Adipocyte (in vitro differentiated cells): ENCODE measurements at places on chromosomes 2 and 18.
A peak's percentile ranks its signal among the peaks of the same experiment; 100 is the strongest.

DNA sequence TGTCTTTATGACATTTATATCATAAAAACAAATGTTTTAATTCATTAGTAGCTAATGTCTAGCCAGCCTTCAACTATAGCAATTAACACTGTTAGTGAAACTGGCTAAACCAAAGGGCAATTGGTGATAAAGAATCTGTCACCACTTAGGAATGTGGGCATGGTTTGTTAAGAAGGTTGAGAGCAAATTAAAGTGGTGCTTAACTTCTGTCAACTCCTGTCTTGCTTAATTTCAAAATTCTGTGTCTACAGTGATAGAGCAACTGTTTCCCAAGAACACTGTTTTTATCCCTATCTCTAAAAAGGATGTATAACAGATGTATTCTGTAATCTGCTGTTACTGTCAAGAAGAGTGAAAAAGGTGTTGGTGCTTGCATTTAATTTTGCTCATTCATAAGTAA is 36.5 kb downstream of the CFAP36 start:
- peak; percentile 18 for DNase-seq

DNA sequence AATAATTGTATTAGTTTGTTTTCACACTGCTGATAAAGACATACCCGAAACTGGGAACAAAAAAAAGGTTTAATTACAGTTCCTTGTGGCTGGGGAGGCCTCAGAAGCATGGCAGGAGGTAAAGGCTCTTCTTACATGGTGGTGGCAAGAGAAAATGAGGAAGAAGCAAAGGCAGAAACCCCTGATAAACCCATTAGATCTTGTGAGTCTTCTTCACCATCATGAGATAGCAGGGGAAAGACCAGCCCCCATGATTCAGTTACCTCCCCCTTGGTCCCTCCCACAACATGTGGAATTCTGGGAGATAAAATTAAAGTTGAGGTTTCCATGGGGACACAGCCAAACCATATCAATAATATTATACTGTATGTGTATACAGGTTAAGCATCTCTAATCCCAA is 73.3 kb upstream of the CABLES1 start:
- DNase-seq, result no peak

GRCh38 chr2:144593803-144594202 is 73.9 kb upstream of the ZEB2 start:
- no peak for DNase-seq

- DNase-seq, result no peak
Measured at GRCh38 chr2:120587279-120587996, 148.2 kb upstream of the GLI2 start.

- no peak for DNase-seq
Measured at GRCh38 chr2:165069151-165069550, 113.8 kb upstream of the SLC38A11 start.

- DNase-seq, result no peak
Measured at GRCh38 chr2:224576088-224576715, 9.0 kb downstream of the CUL3 start.

- DNase-seq, result no peak
Measured at GRCh38 chr2:114083717-114084387, 194.0 kb downstream of the ACTR3 start.

DNA sequence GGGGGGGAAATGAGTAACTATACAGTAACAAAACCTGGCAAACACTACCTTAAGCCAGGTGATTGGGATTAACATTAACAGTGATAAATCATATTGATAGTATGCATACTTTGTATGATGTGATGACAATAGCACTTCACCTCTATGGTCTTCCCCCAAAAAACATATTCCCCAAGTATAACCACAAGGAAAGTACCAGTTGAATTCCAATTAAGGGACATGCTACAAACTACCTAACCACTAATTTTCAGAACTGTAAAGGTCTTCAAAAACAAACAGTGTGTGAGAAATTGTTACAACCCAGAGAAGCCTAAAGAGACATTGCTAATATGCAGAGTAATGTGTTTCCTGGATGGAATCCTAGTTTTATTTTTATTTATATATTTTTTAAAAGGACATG is 152.4 kb downstream of the ZRANB3 start:
- no peak for DNase-seq

GRCh38 chr18:49529596-49529995 is 32.3 kb upstream of the LIPG start:
- no peak for DNase-seq

DNA sequence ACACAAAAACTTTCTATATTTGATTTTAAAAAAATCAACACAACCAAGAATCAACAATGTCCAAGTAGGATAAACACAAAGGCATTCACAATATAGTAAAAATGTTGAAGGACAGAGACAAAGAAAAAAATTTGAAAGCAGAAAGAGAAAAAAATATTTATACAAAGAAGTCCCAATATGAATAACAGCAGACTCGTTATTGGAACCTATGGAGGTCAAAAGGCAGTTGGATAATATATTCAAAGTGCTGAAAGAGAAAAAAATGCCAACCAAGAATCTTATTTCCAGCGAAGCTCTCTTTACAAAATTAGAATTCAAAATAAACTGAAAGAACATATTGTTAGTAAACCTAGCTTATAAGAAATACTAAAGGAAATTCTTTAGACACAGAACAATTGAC is 859.5 kb downstream of the LRP1B start:
- DNase-seq, result no peak

DNA sequence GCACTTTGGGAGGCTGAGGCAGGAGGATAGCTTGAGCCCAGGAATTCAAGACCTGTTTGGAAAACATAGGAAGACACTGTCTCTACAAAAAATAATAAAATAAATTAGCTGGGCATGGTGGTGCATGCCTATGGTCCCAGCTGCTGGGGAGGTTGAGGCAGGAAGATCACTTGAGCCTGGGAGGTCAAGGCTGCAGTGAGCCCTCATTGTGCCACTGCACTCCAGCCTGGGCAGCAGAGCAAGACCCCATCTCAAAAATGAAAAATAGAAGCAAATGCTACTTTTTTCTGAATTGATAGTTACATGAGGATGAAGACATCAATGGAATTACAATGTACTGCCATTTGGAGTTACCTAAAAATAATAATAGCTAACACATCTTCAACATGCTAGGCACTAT is 31.9 kb downstream of the METTL21A start:
- no peak for DNase-seq

GRCh38 chr2:170521299-170521698 is 193.8 kb upstream of the SP5 start:
- no peak for DNase-seq

GRCh38 chr18:75124991-75125381 is 84.0 kb downstream of the PTGR3 start:
- no peak for DNase-seq

DNA sequence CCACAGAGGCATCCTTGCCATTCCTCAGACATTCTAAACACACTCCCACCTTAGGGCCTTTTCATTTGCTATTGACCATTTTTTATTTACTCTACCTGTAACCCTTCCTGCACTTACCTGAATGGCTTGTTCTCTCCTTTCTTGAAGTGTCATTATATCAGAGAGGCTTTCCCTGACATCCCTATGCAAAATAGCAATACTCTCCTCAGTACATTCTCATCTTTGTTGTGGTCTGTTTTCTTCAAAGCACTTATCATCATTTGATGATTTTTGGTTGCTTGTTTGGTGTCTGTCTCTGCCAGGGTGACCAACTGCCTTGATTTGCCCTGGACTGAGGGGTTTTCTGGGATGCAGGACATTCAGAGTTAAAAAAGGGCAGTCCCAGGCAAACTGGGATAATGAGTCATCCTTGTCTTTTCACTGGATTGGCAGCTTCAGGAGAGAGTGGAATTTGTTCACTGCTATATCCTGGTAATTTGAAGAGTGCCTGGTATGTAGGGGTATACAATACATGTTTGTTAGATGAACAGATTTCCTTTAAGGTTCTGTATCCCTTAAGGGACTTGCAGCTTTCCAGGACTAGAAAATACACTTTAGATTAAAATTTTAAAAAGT is 102.4 kb downstream of the BABAM2 start:
- DNase-seq, result peak; percentile 61

DNA sequence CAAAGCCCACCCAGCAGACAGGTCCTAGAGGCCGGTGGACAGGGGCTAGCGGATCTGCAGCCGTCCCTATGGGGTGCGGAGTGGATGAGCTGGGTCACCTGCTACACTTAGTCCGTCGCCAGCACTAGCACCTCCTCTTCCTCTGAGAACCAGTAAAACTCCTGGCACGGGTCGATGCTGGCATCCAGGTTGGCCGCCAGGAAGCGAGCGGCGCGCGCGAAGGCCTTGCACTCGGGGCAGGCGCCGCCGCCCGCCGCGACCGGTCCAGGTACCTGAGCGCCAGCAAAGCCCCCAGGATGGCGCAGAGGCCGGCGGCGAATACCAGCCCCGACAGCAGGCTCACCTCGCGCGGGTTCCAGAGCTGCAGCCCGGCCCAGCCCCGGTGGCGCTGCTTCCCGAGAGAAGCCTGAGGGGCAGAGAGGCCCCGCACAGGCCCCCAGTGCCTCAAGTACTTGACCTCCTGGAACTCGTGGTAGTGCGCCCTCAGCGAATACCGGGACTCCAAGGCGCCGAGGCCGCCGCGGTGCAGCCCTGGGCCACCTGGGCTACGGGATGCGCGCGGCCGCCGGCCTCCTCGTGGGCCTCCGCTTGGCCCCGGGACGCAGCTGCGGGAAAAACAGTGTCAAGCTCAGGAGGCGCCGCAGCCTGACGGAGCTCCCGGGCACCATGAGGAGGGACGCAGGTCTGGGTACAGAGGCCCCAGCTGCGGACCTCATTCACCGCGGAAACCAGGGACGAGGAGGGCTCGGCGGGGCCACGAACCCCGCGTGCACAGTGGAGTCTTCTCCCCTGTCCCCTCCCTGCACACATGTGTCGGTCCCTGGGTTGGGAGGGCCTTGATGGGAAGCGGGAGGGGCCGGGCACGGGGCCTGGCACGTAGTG is 27.5 kb upstream of the ALPP start:
- DNase-seq, result no peak

GRCh38 chr18:26002375-26002910 is 88.0 kb downstream of the SS18 start:
- no peak for DNase-seq

- no peak for DNase-seq
Measured at GRCh38 chr2:86044614-86045013, 61.1 kb downstream of the POLR1A start.

DNA sequence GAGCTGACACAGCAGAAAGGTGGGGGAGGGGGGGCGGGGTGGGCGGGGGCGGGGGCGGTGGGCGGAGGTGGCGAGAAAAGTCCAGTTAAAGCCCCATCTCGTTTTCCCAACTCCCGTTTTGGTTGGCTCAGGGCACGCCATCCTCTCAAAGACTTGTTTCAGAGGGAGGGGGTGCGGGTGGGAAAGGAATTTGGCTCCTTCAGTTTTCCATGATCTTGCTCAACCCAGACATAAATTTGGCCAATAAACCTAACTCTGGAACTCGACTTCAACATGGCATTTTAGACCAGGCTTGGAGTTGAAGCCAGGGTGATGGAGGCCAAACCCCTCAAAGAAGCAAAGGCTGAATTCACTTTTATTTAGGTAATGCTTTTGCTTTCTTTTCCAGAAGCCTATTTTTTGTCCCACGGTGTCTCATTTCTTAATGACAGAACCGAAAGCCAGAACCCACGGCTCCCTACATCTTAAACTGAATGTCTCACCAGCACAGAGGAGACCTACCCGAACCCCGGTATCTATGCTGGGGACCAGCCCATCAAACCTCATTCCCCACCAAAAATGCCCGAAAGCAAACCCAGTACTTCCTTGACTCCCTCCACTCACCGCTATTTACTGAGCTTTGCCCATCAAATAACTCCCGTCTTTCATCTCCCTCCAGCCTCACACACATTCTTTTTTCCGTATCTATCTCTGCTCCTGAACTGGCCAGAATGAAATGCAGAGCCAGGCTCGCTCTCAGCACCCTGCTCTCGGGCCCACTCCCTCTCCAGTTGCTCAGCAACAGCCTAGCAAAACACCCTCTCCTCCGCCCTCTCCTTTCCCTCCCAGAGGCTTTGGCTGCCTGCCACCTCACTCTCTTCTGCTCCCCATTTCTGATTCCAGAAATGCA is 4.3 kb downstream of the IGFBP5 start:
- DNase-seq, result peak; percentile 85
